ENCODE measurements at places on chromosomes 7 and 10.
A peak's percentile ranks its signal among the peaks of the same experiment; 100 is the strongest.

DNA sequence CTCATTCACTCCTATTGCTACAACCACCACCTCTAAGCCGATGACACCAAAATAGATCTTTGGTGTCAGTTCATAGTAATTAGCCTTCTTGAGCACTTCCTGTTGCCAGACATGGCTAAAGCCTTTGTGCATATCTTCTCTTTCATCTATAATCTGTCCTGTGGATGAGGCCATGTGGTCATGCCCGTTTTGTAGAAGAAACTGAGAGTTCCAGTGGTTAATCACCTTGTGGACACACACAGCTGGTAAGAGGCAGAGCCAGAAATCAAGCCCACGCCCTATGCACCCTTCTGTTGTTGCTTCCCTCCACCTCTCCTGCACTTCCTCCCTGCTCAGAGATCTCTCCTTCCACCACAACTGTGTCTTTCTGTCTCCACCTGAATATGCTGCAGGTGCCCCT is 285.1 kb upstream of the PFKP start:
- no peak for DNase-seq

DNA sequence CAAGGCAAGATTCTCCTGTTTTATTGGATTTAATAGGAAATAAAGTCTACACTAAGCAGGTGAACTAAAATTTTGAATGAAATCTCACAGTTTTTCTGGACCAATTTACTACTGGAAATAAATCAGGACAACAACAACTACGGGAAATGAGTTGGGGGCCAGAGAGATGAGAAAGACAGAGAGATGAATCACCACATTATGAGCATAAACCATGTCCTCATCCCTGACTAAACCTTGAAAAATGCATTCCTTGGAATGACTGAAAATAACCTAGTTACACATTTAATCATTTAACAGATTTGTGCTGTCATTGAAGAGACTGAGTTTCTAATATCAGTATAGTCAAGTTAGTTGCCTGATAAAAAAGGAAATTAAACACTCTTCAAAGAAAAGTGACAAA is 608.4 kb upstream of the KCND2 start:
- no peak for DNase-seq

DNA sequence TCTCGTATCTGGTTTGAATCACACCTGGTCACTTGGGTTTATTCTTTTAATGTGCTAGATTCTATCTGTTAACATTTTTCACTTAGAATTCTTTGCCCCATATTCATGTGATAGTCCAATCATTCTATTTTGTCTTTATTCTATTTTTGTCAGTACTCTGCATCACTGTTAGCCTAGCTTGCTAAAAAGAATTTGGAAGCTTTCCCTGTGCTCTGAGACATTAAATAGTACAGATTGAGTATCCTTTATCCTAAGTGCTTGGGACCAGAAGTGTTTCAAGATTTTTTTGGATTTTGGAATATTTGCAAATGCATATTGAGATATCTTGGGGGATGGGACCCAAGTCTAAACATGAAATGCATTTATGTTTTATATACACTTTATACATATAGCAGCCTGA is 51.0 kb downstream of the RALA start:
- no peak for DNase-seq

GRCh38 chr10:23886355-23886754 is 322.6 kb upstream of the KIAA1217 start:
- no peak for DNase-seq

GRCh38 chr7:14666913-14667312 is 235.6 kb downstream of the DGKB start:
- no peak for DNase-seq

GRCh38 chr10:123392182-123392963 is 238.2 kb downstream of the BUB3 start:
- no peak for DNase-seq

DNA sequence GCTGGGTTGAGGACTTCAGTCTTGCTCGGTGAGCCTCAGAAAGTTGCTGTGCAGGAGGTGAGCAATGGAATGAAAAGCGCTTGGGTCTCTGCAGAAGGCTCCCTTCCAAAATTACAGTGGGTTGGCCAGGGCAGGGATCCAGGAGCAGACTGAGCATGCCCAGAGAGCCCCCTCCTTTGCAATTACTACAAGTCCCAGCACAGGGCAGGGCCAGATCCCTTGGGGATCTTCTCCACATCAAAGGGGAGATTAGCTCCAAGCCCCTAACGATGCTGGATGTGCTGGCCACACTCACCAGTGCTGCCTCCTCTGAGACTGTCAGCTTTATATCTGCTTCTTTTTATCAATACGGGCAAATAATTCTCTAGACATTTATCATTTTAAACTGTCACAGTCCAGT is 337.5 kb downstream of the RPS24 start:
- DNase-seq, result no peak

DNA sequence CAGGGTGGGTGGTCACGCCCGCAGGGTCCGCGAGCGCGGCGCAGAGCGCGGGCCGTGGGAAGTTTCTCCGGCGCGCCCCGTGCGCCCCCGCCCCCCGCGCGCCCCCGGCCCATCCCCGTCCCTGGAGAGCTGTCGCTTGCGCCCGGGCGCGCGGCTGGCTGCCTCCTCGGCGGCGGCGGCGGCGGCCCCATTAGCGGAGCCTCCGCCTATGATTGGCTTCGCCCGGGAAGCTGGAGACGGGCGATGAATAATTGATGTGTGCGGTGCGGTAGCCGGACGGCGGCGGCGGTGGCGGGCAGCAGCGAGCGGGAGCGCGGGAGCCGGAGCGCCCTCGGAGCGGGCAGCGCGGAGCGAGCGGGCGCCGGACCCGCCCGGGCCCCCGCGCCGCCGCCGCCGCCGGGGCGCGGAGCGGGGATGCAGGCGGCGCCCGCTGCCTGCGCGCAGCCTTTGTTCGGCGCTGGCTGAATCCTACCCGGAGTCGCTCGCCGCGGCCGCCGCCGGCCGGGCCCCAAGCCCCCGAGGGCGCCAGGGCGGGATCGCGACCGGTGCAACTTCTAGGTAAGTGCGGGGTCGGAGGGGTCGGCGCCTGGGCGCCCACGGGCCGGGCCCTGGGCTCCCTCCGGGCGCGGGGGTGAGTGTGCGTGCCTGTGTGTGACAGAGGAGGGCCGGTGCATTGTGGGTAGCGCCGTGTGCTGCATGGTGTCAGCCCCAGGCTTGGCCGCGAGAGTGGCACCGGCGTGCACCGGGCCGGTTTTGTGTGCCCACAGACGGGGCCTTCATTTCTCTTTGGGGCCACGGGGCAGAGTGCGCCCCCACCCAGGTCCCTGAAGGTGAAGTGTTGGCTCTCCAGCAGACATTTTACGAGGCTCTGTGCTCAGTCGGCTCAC is 103.8 kb upstream of the PPIF start:
- peak; percentile 53 for DNase-seq

GRCh38 chr10:63628526-63629362 is 107.5 kb downstream of the REEP3 start:
- peak; percentile 25 for DNase-seq

DNA sequence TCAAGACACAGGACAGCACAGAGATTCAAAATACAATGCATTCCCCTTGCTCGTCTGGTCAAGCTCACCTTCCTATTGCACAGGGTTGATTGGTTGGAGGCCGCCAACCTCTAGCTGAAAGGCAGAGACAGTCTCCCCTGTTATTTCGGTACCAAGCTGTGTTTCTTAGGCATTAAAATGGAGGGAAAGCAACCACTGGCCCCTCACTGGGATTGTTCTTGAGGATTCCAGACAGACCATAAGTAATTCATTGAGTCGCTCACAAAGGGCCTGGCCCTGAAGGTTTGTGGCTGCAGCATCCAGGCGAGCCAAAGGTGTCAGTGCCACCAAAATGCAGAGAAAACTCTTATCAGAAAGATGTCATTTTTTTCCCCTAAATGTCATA is 81.2 kb downstream of the PARP12 start:
- no peak for DNase-seq

DNA sequence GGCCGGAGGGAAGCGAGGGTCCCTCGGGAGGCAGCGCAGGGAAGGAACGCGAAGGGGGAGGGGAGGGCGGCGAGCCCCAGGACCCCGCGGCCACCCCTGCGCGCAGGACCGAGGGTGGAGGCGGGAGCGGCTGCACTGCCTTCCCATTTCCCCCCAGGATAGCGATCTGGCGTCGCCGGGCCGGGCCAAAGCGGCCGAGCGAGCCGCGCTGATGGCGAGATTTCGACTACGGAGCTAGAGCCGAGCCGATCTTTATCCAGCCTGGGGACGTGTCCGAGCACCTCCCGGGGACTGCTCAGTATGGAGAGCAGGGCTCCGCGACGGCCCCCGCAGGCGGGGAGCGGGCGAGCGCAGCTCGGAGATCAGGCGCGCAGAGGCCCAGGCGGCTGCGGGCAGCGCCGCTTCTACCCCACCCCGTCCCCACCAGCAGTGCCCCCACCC is 590 bp upstream of the CRTAC1 start:
- no peak for DNase-seq

DNA sequence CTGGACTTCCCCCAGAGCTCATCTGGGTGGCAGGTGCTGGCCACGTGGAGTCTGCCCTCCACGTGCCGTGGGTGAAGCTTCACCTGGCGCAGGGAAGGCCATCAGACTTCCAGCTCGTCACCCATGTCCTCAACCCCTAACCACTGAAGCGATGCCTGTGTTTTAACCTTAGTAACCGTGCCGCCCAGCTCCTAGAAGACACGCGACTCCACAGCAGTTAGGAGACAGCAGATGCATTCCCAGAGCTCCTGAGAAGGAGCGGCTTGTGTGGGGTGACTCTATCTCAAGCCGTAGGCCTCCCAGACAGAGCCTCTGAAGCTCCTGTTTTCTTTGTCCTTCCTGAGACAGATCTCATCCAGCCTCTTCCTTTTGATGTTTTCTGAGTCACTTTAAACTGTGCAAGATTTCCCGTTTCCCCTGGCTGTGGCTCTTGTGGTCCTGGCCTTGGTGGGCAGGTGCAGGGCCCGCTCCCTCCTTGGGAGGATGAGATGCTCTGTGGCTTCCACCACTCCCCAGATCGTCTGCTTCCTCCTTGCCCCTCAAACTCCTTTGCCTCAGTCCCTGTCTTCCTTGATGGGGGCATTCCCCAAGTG is 41.4 kb upstream of the AP5Z1 start:
- peak; percentile 19 for DNase-seq
